KBM-7 (cell line): ENCODE measurements at places on chromosomes 1 and 21.

GRCh38 chr1:221845650-221846371, 103.9 kb upstream of the DUSP10 start:
- DNase-seq, result no peak

- DNase-seq, result no peak
These were observed 110.8 kb downstream of the MATN1 start for GRCh38 chr1:30612536-30613065.

DNA sequence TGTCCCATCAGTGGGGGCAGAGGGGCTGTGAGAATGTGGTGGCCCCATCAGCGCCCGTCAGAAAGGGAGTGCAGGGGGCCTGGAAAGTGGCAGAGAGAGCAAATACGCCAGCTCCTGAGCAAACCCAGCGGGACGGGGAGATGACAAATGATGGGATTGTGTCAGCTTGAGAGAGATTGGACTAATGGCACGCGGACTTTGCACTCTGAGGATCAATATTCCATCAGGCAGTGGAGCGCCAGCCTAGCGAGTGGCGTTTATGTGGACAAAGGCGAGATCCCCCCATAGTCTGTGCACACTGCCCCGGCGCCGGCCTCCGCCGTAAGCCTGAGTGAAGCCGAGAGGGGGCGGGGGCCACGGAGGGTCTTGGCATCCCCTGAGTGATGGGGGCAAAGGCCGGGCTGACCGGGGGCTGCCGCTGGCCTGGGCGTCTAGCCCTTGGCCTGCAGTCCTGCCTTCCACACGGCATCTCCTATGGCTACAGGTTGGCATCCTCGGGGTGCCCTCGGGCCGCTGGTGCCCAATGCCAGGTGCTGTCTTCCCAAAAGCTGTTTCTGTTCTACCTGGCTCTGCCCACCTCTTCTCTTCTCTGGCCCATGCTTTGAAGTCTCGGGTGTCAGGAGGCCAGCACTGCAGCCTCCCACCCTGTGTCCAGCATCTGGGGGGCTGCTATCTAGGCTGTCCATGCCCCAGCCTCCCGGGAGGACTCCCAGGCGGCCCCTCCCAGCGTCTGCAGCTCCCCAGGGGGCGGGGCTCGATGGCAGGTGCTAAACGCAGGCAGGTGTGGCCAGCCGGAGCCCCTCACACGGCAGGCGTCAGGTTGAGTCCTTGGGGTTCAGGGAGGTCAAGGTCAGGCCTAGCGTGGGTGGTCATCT, 46.5 kb downstream of the PRDM16 start:
- no peak for DNase-seq

DNA sequence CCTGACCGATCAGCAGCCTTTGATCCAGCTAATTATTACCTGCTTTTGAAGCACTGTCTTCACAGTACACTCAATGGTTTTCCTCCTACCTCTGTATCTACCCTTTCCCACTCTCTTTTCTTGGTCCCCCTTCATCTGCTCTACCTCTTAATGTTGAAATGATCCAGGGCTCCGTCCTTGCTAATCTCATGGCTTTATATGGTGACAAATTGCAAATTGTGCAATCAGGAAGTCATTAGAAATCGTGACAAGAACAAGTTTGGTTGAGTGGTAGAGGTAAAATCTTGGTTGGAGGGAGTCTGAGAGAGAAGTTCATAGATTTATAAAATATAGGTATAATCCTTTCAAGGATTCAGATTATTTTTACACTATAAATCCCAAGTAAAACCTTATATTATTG, 9.6 kb upstream of the CYB5R1 start:
- DNase-seq, result peak; percentile 13

DNA sequence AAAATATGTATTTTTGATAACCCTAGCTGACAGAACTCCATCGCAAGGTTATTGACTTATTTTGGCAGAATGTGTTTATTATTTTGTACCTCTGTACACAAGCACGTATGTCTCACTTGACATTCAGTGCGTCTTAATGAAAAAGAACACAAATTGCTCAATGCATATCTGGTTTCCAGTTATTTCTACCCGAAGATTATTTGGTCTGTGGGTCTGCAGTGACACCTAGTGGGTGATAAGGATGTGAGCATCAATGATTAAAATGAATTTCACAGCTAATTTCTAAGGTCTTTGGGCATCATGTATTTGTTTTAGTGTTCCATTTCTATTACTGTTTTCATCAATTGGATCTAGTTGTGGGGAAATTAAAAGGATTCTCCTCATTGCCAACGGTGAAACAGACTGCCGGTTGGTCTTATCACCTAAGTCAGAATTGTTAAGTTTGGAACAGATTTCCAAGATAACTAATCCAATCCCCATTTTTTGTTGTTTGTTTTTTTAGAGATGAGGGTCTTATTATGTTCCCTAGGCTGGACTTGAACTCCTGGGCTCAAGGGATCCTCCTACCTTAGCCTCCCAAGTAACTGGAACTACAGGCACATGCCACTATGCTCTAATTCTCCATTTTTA, 13.9 kb downstream of the DDX20 start:
- peak; percentile 50 for DNase-seq

- DNase-seq, result no peak
These were observed 181.4 kb upstream of the DPT start for GRCh38 chr1:168910403-168910802.
